ENCODE measurements at places on chromosomes 4 and X. TPM values are rescaled to one million over a fixed set of nuclear protein-coding genes. Genes with fewer than 3 reads are reported as not detected.

GRCh38 chr4:71296945-71297344 lies 41.9 kb upstream of the SLC4A4 start:
- no peak for DNase-seq

- peak; percentile 54 for DNase-seq
Observed at GRCh38 chrX:102515975-102516941, at the start of gene TMSB15A. TMSB15A (minus strand) TSS chrX:102516739.

NEUROG2 gene
- not detected for polyA plus RNA-seq

UBL4A gene
- polyA plus RNA-seq, result 23.9 TPM

PNMA5 gene
- polyA plus RNA-seq, result 0.30 TPM

- DNase-seq, result no peak
Observed at GRCh38 chrX:15114743-15115566, 154.9 kb downstream of the ASB9 start.

SLC49A3 gene
- polyA plus RNA-seq, result 6.3 TPM

DAPP1 gene
- 0.83 TPM for polyA plus RNA-seq

XAGE1A gene
- polyA plus RNA-seq, result not detected

DNA sequence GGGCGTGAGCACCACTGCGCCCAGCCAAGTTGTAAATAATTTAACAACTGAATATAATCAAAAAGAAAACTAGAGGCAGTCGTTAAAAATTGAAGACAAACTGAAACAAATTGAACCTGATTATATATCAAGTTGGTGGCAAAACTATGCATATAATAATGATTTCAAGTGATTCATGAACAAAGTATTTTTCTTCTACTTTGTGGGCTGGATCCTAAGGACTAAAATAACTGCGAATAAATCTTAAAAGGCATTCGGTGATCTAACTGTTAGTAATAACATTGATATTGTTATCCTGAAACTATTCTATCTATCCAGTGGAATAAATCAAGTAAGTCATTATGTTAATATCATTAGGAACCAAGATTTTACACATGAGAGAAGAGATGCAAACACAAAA lies 21.2 kb upstream of the USP9X start:
- no peak for DNase-seq

EREG gene
- 0.16 TPM for polyA plus RNA-seq

LINC00632 gene
- 11.2 TPM for polyA plus RNA-seq

DNA sequence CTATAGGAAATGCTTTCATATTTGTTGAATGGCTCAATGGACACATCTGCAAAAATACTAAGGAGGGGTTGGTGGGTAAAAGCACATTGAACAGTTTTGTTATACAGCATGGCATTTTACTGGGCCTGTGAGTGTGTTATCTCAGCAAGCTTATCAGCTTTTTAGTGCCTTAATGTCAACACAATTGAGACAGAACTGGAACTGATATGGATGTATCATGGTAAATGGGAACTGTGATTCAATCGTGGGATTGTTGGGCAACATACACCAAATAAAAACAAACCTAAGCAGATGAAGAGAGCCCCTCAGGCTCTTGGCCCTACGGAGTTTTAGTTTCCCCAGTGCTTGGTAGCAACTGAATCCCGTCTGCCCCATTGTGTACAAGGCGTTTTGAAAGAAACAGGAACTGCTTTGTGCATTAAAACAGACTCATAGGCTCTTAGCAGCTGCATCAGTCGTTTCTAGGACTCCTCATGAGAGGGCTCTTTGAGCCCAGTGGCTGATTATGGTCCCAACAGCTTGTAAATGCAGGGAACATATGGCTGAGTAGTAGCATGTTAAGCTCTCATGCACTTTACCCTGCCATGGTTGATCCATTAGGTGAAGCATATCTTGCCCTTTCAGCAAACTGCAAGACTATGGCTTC lies 7.3 kb downstream of the GPR119 start:
- DNase-seq, result no peak

ZNF732 gene
- polyA plus RNA-seq, result 3.7 TPM

DNA sequence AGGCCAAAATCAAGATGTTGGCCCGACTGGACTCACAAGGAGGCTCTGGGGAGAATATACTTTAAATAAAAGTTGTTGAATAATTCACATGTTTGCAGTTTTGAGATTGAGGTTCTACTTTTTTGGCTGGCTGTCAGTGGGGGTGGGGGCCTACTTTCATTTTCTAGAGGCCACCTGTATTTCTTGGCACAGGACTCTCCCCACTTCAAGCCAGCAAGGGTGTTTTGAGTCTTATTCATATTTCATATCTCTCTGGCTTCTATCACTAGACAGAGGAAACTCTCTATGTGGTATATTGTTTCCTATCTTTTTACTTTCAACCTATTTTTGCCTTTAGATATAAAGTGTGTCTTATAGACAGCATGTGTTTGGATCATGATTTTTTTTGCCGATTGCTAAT lies 266.4 kb downstream of the PRR32 start:
- DNase-seq, result no peak

SLC10A7 gene
- polyA plus RNA-seq, result 15.2 TPM

DNA sequence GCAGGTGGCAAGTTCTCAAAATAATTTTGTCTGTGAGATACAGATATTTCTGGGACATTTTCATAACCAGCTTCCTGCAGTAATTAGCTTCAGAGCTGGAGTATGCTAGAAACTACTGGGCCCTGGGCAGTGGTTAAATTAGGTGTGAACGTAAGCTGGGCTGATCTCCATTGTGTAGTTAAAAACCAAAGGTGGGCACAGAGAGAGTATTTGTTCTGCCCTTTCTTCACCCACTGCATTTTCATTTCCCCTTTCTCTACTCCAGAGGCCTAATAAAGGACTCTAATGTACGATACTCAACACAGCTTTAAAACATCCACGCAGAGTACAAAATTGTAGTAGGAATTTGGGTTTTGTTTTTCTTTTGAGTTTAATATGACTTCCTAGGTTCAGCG lies 252.7 kb downstream of the SPRY1 start:
- DNase-seq, result no peak

DNA sequence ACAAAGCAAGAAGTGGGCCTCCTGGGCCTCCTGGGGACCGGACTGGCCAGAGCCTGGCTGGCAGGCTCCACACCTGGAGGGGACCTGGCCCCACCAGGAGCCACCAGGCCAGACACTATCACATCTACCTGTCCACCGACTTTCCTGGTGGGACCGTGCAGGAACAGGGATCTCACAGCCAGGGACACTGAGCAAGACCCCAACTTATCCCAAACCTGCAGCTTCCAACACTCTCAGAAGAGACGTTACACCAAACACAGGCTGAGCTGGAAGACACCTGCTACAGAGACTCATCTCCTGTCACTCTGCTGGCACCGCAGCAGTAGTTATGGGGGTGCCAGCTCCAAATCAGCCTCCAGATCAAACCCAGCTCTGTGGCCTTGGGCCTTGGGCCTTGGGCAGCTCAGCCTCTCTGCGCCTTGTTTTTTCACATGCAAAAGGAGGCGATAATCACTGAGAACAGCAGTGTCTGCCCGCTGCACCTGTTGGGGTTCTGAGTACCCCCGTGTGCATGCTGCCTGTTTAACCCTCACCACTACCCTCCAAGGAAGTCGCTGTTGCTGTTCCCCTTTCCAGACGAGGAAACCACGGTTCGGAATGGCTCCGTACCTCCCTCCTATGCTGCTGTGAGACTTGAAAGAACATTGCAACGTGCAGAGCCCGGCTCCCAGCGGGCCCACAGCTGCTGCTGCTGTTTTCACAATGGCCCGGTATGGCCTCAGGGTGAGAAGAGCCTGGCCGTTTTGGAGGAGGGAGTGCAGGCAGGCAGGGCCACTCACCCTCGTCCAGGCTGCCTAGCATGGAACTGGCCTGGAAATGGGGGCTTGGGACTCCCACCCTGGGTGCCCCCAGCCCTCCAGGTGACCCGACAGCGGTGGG lies 69.6 kb downstream of the ADRA2C start:
- no peak for DNase-seq

TXK gene
- polyA plus RNA-seq, result 1.5 TPM

- no peak for DNase-seq
Observed at GRCh38 chr4:2255501-2256155, 6.3 kb downstream of the MXD4 start.

DNA sequence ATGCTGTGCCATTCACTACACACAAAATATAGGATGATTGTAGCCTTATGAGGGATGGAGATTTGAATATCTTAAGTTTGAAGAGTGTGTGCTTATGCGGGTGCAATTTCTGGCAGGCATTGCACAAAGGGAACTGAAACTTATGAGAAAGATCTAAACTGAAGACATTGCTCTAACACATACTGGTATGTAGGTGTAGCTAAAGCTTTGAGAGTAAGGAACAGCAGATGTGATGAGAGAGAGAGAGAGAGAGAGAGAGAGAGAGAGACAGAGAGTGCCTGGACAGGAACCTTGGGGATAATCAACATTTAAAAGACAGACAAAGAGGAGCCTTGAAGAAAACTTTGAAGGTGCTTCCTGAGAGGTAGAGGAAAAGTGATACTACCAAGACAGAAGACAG lies 379.7 kb downstream of the SPRY1 start:
- no peak for DNase-seq

TRIM61 gene
- 2.9 TPM for polyA plus RNA-seq

GRCh38 chrX:85993539-85994197 lies 53.7 kb downstream of the CHM start:
- no peak for DNase-seq

DNA sequence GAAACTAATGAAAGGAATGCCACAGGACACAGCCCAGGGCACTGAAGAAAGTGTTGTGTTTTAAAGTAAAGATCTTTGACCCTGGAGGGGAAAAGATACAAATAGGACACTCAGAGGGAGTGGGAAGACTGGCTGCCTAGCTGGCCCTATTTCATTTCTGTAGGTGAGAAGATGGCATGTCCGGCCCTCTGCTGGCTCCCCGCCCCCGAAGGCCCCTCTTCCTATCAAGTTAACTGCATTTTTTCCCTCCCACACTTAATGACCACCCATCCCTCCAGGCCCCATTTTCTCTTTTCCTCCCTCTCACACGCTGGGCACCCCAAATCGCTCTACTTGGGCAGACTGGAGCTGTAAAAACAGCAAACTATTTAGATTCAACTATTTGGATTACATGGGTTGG lies 5.5 kb upstream of the TRIM75 start:
- DNase-seq, result no peak

GRCh38 chrX:56728752-56729151 lies 291 bp upstream of the NBDY start:
- no peak for DNase-seq

DNA sequence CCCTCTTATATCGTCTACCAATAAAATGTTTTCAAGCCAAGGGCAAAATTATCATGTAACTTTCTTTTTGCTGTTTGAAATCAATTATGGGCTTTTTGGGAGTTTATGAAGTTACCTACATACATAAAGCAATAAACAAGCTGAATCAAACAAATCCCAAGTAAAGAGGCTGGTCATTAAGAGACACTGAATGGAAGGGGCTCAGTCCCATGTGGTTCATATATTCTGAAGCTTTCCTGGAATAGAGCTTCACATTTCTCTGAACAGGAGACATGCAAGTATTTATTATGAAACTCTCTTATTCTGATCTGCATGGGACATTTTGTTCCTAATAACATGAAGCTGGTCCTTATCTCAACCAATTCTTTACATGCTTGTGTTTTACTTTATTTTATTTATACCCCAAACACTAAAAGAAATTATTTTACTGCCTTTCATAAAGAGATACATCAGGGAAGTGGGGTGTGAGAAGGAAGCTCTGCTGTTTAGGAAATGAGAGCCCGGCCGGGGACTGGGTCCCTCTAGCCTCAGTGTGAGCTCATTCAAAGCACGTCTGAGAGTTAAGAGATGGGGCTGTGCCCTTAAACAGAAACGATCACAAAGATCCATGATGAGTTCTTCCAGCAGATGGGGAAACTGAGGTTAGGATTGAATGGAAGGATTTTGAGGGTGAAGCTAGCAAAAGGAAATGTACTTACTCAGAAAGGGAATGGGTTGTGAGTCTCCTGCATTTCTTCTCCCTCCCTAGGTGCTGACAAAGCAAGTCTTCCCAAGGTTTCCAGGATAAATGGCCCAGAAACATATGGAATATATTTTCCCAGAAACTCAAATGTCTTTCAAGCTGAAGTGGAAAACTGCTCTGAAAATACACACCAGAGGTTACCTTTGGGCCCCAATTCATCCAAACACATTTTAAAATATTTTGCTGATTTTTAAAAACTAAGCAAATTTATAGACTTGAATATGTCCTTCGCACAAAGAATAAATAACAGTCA lies 93.1 kb upstream of the LNX1 start:
- no peak for DNase-seq

OPHN1 gene
- polyA plus RNA-seq, result 11.3 TPM

DNA sequence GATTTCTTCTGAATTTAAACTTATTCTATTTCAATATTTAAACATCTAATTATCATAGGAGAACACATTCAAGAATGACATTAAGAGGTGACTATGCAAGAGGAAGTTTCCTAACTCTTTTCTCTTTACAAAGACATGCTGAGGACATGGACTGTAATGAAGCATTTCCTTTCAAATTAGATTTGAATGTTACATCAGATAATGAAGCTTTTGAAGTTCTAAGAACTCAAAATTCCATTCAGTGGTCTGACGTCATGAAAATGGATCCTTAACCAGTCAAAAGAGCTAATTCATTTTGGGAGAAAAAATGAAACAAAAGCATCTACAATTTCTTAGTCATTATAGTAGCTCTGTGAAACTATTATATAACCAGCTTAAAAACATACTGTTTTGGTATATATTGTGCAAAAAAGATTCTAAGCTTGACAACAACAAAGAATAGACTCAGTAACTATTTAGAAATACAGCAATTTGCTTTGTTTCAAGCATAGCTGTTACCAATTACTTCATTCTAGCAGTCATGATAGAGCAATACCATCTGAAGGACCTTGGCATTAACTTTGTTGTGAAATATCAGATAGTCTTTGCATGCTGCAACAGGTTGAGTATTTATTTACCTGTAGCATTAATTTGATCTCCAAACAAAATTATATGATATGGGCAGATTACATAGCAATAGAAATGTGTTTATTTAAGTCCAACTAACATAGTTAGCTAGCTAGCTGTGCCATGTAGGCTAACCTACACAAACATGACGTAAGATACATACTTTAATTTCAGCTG lies 13.7 kb upstream of the DTHD1 start:
- DNase-seq, result no peak

TLR8 gene
- polyA plus RNA-seq, result 0.29 TPM

SLC26A1 gene
- 8.2 TPM for polyA plus RNA-seq

- DNase-seq, result no peak
Observed at GRCh38 chr4:3244002-3244401, 5.0 kb upstream of the MSANTD1 start.
